Activated CD8-positive, alpha-beta memory T cell treated with anti-CD3 and anti-CD28 coated beads for 1 hour (primary cell): ENCODE measurements at places on chromosomes 2 and 18.

DNA sequence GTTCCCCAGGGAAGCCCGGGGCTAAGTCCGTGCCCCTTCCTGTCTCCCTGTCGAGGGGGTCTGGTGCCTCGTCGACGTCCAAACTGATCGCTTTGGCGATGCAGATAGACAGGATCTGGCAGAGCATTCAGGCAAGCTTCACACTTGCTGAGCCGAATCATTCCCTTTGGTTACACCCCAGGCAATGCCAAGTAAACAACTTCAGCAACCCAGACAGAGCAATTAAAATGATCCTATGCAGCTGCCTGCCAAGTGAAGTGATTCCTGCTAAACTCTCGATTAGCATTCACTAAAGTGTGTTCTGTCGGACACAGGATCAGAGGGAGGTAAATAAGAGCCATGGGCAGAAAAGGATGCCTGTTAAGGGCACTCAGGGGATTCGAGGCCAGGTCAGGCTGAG lies 108.2 kb upstream of the RAB12 start:
- DNase-seq, result no peak

- no peak for DNase-seq
Measured at GRCh38 chr18:56815926-56816325, 164.8 kb downstream of the WDR7 start.

DNA sequence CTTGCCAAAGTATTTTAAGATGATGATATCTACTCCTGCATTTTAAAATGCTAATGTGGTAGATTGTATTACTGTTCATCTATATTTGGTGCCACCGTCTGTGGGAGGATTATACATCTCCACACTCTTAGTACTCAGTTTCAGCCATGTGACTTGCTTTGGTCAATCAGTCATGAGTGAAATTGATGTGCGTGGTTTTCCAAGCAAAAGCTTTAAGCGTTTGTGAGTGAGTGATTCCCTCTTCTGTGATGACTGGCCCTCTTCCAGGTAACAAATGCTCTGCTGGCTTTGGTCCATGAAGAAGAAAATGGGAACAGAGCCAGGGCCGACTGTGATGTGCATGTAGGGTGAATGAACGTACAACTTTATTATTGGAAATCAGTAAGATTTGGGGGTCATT lies 330.4 kb downstream of the LPIN1 start:
- no peak for DNase-seq

DNA sequence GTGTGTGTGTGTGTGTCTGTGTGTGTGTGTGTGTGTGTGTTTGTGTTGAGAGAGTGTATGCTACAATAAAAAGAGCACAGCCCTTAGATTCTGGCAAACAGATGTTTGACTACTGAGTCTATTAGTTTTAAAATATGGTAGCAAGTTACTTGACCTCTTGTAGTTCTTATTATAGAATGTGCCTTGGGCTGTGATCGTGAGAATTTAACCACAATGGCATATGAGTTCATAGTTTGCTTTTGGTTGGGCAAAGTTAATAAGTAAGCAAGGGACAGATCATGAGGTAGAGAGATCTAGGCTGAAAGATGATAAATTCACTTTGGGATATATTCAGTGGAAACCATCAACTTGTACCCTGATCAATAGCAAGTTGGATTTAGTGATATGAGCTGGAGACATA lies 334.3 kb upstream of the VWC2L start:
- no peak for DNase-seq

DNA sequence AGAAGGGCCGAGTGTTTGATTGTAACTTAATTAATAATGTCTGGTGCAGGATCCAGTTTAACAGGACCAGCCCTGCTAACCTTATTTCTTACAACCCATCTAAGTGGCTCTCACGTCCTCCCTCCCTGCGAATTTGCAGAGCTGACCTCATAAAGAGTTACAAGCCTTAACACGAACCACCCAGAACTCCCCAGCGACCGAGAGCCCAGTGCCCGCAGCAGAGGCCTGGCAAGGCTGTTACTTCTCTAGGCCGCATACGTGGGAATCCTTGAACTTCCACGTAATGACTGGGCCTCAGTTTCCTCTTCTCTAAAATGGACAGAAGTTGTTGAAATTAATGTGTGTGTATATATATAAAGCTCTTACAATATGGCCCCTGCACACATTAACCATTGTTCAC lies 55.5 kb downstream of the PXDN start:
- DNase-seq, result no peak

DNA sequence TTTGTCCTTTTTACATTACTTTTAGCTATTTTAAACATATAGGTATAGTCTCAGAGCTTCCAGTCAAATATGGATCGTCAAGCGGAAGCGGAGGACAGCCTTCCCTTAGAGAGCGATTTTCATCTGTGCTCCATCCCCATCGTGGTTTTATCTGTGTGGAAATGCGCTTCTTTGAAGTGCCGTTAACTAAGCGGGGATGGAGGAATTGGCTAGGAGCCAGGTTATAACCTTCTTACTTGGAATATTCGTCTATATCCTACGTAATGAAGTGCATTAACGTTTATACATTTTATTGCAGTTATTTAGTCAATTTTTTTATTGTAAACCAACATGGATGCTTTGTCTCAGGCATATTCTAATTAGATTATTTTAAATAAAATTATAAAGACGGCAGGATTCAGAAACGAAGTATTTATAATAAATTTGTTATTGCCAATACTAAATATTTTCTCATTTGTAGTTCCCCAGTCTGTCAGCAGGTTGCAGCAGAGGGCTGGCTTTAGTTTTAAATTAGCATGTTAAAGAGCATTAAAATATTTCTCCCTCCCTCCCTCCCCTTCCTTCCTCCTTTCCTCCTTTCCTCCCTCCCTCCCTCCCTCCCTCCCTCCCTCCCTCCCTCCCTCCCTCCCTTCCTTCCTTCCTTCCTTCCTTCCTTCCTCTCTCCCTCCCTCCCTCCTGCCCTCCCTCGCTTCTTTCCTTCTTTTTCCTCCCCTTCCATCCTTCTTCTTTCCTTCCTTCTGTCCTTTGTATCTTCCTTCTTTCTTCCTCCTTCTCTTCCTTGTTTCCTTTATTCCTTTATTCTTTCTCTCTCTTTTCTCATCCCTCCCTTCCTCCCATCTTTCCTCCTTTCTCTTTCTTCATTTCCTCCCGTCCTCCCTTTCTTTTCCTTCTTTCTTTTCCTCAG lies 80.6 kb upstream of the DOCK10 start:
- DNase-seq, result no peak

GRCh38 chr2:173998386-173998785 lies 33.2 kb upstream of the SP3 start:
- DNase-seq, result no peak

- DNase-seq, result no peak
Measured at GRCh38 chr2:136750065-136750464, 15.3 kb upstream of the THSD7B start.

- no peak for DNase-seq
Measured at GRCh38 chr2:203340791-203341487, 12.7 kb downstream of the ABI2 start.

GRCh38 chr2:15852811-15853210 lies 87.5 kb upstream of the MYCN start:
- DNase-seq, result no peak

GRCh38 chr18:45201029-45201428 lies 414.2 kb upstream of the SLC14A2 start:
- no peak for DNase-seq

GRCh38 chr18:9062418-9062751 lies 40.1 kb upstream of the NDUFV2 start:
- DNase-seq, result no peak

GRCh38 chr2:29317801-29318485 lies 202.7 kb downstream of the CLIP4 start:
- no peak for DNase-seq

DNA sequence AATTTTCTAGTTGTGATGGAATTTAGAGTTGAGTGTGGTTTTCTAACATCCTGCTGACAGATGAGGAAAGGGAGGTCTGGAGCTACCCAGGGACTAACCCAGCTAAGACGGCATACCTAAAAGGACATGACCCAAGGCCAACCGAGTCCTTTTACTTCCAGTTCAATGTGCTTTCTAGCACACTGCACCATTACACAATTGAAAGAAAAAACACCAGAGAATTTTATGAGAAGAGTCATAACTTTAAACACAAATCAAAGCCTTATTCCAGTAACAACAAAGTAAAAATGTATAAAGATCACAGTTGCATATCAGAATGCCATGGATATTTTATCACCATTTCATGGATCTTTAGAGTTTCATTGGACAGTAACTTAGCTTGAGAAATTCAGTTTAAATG lies 480.3 kb downstream of the MEIS1 start:
- DNase-seq, result no peak

- no peak for DNase-seq
Measured at GRCh38 chr2:10961490-10961875, 49.7 kb downstream of the KCNF1 start.

- no peak for DNase-seq
Measured at GRCh38 chr2:64143169-64144056, 807 bp downstream of the PELI1 start.

GRCh38 chr2:95166065-95166763 lies 605 bp downstream of the ZNF2 start:
- no peak for DNase-seq

- no peak for DNase-seq
Measured at GRCh38 chr2:218009765-218010139, 7.0 kb upstream of the TNS1 start.

- DNase-seq, result no peak
Measured at GRCh38 chr18:79118797-79119196, 49.6 kb downstream of the ATP9B start.

DNA sequence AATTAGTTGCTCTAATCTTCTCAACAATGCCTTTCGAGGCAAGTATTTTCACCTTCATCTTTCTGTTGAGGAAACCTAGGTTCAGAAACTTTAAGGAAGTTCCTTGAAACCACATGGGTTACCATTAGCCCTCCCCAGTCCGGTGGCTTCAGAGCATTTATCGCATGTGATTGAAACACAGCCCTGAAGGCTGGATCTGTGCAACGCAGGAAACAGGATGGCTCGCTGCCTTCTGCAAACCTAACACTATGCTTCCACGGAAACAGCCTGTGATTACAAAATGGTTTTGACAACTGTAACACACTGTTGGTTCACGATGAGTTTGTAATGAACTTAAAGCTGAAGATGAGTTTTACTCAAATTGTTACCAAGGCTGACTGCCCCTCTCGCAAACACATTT lies 68.5 kb downstream of the EPB41L3 start:
- no peak for DNase-seq

- DNase-seq, result no peak
Measured at GRCh38 chr2:114219456-114219855, 223.0 kb upstream of the DPP10 start.

DNA sequence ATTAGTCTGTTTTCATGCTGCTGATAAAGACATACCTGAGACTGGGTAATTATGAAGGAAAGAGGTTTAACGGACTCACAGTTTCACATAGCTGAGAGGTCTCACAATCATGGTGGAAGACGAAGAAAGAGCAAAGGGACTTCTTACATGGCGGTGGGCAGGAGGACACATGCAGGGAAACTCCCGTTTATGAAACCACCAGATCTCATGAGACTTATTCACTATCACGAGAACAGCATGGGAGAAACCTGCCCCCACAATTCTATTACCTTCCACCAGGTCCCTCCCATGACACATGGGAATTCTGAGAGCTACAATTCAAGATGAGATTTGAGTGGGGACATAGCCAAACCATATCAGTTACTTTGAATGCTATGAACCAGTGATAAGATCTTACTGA lies 44.1 kb downstream of the SCTR start:
- DNase-seq, result no peak

DNA sequence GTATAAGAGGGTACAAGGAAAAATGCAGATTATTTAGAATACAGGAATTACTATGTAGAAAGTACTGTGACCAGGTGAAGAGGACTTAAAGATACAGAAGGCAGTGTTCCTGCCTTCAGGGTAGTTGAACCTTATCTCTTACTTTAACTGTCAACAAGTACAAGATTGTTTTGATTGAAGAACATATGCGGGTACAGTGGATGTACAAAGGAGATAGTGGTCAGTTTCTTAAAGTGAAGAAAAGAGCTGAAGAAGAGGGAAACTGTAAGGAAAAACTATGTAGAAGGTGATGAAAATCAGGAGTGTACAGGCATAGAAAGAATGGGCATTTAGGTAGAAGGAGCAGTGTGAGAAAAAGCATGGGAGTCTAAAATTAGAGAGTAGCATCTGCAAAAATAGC lies 2.2 kb downstream of the RALBP1 start:
- no peak for DNase-seq

- DNase-seq, result no peak
Measured at GRCh38 chr2:107428781-107429180, 397.9 kb upstream of the RGPD4 start.

GRCh38 chr2:41400088-41400665 lies 647.6 kb upstream of the PKDCC start:
- DNase-seq, result no peak

GRCh38 chr2:212936572-212936971 lies 214.8 kb downstream of the IKZF2 start:
- DNase-seq, result no peak

GRCh38 chr2:224757934-224758548 lies 41.9 kb upstream of the CCDC195 start:
- no peak for DNase-seq

- DNase-seq, result no peak
Measured at GRCh38 chr18:58270396-58270795, 226.4 kb downstream of the NEDD4L start.

DNA sequence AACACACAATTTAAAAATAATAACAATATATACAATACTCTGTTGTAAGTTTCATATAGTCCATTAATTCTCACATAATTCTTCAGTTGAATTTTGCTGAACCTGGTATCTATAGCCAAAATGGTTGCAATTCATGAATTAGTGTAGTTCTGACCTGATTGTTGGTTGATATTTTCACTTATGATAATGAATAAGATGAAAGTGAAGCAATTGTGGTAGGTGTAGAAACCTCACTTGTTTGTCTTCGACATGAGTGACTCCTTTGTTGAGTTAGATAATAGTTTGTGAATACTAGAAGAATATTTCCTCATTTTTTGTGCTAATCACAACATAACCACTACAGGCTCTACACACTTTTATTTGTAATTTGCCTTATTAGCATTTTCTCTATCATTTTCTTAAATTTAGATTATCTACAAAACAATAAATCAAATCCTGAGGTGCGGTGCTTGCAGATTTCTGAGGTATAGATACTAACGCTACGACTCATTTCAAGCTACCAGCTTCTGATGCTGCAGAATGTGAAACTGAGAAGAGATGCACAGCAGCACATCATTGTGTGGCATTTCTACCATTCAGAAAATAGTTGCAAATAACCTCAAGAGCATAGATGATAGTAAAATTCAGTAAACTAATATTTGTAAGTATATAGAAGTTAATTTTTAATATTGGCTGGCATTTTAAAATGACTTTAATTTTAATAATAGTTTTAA lies 117.9 kb downstream of the KCNH7 start:
- DNase-seq, result no peak

- DNase-seq, result no peak
Measured at GRCh38 chr2:109558076-109558882, 55.5 kb downstream of the SEPTIN10 start.

GRCh38 chr2:215434447-215435279 lies 1.2 kb downstream of the FN1 start:
- DNase-seq, result no peak
